Temporal lobe (tissue), 4 donors: ENCODE measurements at places on chromosomes 2 and 18. TPM values are rescaled to one million over a fixed set of nuclear protein-coding genes. Genes with fewer than 3 reads are reported as not detected.

Gene MAPK4
- total RNA-seq, result 14.0 TPM

Gene MARCO
- total RNA-seq, result 0.25 TPM

Gene ADGRF3
- total RNA-seq, result under 0.01 TPM

Gene NPHP1
- 3.0 TPM for total RNA-seq

Gene PXDN
- 22.1 TPM for total RNA-seq

Gene PMAIP1
- total RNA-seq, result 0.98 TPM

Gene ANKRD29
- total RNA-seq, result 2.0 TPM

Gene REG3G
- total RNA-seq, result not detected

Gene LYG2
- not detected for total RNA-seq

Gene C1QL2
- total RNA-seq, result 4.4 TPM

Gene ZNF519
- total RNA-seq, result 40.3 TPM

Gene EPG5
- 26.8 TPM for total RNA-seq

Gene GCA
- total RNA-seq, result 19.4 TPM

Gene GALR1
- total RNA-seq, result under 0.01 TPM

Gene KCTD1
- 20.4 TPM for total RNA-seq

Gene C1GALT1C1L
- total RNA-seq, result not detected

Gene LIMS4
- total RNA-seq, result 0.25 TPM

Gene APCDD1
- 9.8 TPM for total RNA-seq

Gene UCN
- total RNA-seq, result 1.2 TPM

Gene PDE11A
- total RNA-seq, result 0.49 TPM

Gene CNDP1
- 0.49 TPM for total RNA-seq
